ENCODE measurements at places on chromosomes 1 and 21. TPM values are rescaled to one million over a fixed set of nuclear protein-coding genes. Genes with fewer than 3 reads are reported as not detected.
A peak's percentile ranks its signal among the peaks of the same experiment; 100 is the strongest.

DNA sequence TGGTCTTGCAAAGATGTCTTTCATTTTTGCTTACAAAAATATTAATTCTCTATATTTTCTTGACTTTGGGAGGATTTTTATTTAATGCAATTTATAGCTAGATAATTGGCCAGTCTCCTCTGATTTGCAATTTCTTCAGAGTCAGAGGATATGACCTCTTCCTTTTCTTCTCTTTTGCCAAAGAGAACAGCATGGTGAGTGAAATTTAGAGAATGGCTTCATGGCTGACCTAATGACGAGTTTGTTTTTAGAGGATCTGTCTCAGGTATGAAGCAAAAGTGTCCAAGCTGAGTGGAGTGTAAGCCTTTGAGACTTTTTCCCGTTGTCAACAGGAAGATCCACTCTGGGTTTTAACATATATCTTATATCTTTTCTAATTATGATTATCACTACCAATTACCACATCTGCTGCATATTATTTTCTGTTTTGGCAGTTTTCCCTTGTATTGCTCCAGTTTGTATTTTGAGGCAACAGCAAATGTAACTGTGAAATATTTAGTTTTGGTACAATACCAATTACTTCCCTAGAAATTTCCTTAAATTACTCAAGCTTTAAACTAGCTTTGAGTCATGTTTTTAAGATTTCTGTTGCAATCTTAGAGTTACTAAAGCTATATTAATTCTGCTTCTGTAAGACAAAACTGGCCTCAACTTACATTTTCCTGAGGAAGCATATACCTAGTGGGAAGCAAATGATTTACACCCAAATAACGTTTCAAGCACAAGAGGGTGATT is 332.8 kb upstream of the ZRANB2 start:
- DNase-seq = no peak

GRCh38 chr1:55010887-55011217 is 12.1 kb downstream of the BSND start:
- DNase-seq = no peak

Gene OLIG2
- polyA plus RNA-seq = not detected

Gene ATP6V1G3
- not detected for polyA plus RNA-seq

DNA sequence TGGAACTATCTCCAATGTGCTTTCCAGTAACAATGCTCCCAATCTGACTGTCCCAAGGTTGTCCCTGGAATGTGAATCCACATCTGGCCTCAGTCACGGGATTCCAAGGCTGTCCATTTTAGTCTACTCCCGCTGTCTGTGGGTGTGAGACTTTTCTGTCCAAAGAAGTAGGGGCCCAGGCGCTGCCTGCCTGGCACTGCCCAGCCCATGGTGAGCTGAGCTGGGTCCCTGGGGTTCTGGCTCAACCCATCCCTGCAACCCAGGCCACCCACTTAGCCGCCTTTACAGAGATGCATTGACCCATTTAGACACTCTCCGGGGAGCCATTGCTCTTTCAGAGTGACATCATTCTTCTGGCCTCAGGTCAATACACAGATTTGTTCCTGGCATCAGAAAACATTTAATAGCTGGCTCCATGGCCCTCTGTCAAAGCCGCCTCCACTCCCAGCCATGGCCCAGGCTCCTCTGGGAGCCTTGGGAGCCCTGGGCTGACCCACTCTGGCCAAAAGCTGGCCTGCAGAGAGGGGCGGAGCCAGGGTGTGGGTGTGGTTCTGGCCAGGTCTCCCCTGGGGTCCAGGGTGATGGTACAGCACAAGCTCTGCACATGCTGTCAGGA is 47.2 kb upstream of the PAX7 start:
- DNase-seq = peak; percentile 15

Gene RHD
- 1.5 TPM for polyA plus RNA-seq

Gene RAP1GAP
- polyA plus RNA-seq = 68.1 TPM

GRCh38 chr1:54180701-54181360 is 19.0 kb downstream of the CYB5RL start:
- DNase-seq = no peak

DNA sequence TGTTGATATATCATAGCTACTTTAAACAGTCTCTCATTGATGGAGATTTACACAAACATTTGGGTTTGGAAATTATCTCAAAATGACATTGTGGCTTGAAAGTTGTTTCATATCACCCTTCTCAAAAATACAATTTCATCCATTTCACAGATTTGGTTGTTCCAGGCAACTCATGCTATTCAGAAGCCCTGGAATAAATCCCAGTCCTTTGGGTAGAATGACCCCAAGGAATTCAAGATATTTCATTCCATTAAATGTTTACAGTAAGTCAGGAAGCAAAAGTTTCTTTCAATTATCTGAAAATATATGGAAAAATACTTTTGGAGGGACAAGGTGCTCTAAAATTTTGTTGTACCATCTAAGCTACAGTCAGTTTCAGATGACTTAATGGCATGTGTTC is 27.1 kb downstream of the MPZL1 start:
- DNase-seq = no peak

DNA sequence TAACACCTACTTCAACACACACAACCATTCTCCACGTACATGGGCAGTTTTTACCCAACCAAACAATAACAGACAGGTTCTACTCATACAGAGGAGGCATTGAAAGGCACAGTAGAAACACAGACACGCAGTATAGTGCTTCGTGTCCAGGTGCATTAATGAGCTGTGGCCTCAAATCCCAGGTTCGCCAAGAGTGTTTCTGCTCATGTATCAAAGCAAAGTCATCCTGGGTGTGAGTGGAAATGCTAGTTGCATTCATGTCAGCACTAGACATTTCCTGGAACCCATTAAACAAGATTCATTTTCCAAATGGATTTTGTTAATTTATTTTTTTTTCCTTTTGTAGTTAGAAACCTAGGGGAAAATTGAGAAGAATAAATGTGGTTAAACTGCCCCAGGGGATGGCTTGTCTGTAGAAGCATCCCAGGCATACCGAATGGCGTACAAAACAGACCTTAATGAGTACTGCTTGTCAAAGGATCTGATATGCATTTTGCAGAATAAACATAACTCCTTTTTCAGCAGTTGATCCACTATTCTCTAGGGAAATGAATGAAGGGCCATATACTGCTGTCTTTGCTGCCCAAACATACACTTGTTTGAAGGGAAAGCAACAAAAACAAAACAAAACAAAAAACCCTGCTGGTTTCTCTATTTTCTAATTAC is 298.6 kb upstream of the ST6GALNAC5 start:
- DNase-seq = no peak

GRCh38 chr21:37008724-37009123 is 2.2 kb downstream of the RIPPLY3 start:
- no peak for DNase-seq

DNA sequence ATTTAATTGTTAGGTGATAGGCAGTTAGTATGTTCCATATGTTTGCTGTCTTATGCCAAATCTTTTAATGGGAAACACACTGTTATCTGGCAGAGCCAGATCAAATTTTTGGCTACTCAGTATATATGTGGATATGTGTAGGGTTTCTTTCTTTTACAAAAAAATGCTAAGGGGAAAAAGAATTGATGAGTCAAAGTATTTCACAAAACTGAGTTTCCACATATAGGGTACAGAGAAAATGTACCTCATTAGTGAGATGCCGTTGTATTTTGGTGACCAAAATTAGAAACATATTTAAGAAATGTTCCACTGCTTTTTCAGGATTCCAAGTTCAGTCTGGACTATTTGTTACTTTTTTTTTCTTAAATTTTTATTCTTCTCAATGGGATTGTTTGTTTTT is 201.2 kb upstream of the PTGFR start:
- no peak for DNase-seq

DNA sequence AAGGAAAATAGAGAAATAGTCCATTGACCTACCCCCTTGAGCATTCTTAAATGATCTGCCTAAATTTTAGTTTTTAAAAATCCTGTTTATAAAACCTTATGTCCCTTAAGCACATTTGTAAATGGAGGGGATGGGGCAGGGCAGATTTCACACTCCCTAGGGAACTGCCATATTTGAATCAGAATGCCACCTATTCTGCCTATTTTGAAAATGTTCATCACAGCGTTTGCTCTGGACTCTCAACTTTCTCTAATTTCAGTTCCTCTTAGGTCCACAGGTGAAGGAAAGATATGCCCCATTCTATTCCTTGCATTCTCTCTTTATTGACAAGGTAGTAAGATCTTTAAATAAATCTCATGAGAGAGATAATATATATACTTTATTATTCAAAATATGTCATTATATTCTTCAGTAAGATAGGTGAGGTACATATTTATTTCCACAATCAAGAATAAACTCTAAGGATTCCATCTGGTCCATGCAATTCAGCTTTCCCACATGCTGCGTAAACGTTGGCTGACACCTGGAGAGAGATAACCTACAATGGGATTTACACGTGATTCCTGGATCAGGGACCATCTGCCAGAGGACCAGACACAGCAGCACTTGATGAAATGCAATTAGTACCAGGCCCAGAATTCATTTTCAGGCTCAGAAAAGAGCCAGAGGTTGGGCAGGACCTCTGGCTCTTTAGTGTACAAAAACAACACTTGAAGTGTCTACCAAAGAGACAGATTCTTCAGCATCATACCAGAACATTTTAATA is 1.2 kb upstream of the LPGAT1 start:
- DNase-seq = no peak

DNA sequence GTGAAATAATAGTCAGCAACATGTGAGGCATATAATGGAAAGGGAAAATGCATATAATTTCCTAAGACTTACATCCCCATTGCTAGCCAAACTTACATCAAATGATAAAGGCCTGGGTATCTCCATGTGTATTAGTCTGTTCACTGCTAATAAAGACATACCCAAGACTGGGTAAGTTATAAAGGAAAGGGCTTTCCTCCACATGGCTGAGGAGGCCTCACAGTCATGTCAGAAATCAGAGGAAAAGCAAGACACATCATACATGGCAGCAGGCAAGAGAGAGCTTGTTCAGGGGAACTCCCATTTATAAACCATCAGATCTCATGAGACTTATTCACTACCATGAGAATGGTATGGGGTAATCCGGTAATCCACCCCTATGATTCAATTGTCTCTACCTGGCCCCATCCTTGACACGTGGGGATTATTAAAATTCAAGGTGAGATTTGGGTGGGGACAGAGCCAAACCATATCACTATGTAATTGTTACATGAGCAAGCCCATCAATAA is 161.5 kb upstream of the SAMSN1 start:
- DNase-seq = no peak

- DNase-seq = no peak
These were observed 1.0 kb downstream of the RD3 start for GRCh38 chr1:211490821-211491415.

GRCh38 chr1:217134857-217135568 is 411.8 kb upstream of the ESRRG start:
- DNase-seq = no peak

Gene NTMT2
- polyA plus RNA-seq = not detected

Gene RO60
- polyA plus RNA-seq = 27.9 TPM

Gene KCNC4
- polyA plus RNA-seq = 3.5 TPM

GRCh38 chr1:40774266-40774998 is 9.2 kb upstream of the KCNQ4 start:
- DNase-seq = peak; percentile 41

Gene TP73
- 0.55 TPM for polyA plus RNA-seq

- DNase-seq = no peak
These were observed 7.7 kb upstream of the PTGFRN start for GRCh38 chr1:116902027-116902426.

Gene CCDC17
- polyA plus RNA-seq = 0.88 TPM

Gene HSPB7
- polyA plus RNA-seq = 13.2 TPM

GRCh38 chr1:68016381-68016780 is 34.0 kb downstream of the DIRAS3 start:
- DNase-seq = no peak

Gene PADI1
- not detected for polyA plus RNA-seq

Gene TMPRSS15
- 0.01 TPM for polyA plus RNA-seq

Gene CASZ1
- 16.2 TPM for polyA plus RNA-seq

GRCh38 chr21:45846373-45847160 is 135.0 kb upstream of the COL6A1 start:
- peak; percentile 91 for DNase-seq

GRCh38 chr1:188194916-188195315 is 1366.2 kb downstream of the PLA2G4A start:
- DNase-seq = no peak

- no peak for DNase-seq
These were observed 40.0 kb upstream of the RGS7 start for GRCh38 chr1:241396747-241397681.

- no peak for DNase-seq
These were observed 7.4 kb downstream of the DMBX1 start for GRCh38 chr1:46497020-46497419.

- peak; percentile 55 for DNase-seq
These were observed 61.1 kb upstream of the RAB4A start for GRCh38 chr1:229209816-229210215.

DNA sequence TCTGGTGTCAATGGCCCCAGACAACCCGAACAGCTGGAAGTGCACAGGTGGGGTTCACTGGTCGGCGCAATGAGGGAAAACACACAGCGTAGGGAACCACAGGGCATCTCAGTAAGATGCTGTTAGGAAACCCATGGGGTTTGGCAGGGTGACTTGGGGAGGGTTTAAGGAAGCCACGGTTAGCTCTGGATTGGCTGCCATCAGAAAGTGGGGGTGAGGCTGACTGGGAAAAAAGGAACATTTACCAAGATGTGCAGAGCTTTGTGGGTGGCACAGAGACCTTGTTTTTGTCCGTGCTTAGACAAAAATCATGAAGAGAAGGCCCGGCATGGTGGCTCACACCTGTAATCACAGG is 11.0 kb downstream of the ALDH4A1 start:
- DNase-seq = no peak

Gene GNG4
- polyA plus RNA-seq = 41.6 TPM

Data from large intestine (tissue), 12 donors.